ENCODE measurements at places on chromosomes 3 and 15.

DNA sequence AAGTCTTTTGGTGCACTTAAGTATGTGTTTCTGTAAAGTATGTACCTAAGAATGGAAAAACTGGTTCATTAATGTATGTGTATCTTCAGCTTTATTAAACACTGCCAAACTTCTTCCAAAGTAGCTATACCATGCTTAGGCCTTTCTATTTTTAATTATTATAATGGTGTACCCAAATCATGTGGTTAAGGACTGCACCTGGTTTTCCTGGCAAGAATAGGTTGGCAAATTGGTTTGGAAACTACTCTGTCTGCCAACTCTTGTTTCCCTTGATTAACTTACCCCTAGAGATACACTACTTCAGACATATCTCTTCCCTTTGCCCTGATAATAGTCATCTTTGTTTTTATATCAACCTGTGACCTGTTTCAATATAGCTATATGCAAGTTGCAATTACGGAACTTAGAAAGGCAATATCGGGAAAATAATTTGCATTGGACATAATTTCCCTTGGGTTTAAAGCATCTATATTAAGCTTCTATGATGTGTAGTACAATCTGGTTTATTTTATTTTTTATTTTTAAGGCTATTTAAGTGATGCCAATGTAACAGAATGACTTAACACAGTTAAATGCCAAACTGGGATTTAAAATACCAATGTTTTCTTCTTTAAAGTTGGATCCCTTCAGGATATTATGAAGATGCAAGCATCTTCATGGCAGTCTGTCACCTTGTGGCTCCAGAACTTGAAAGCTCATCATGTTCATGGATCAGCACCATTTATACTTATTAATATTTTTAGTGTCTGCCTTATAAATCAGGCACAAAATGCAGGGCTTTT is 40.6 kb upstream of the TMEM108 start:
- DNase-seq: no peak

DNA sequence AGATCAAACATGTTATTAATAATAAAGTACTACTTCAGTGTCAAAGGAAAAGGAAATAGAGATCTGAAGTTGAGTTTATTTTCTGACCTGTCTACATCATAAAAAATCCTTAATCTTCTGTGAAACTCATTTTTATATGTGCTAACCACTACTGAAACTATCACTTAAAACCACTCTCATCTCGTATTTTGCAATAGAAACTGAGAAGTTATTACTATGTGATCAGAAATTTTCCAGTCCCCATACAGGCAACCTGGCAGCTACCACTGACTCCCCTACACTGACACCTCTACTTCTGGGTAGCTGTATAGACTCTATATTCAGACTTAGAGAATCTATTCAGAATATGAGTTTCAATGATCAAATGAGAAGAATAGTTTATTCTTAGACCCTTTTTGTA is 8.3 kb downstream of the HDGFL3 start:
- no peak for DNase-seq

GRCh38 chr15:62128916-62129315 is 36.2 kb downstream of the C2CD4B start:
- no peak for DNase-seq

- no peak for DNase-seq
These were observed 495.0 kb upstream of the RGMA start for GRCh38 chr15:93583968-93584367.

GRCh38 chr15:35289024-35289617 is 204.0 kb upstream of the NANOGP8 start:
- peak; percentile 42 for DNase-seq
